ENCODE measurements at places on chromosomes 11 and 22. TPM values are rescaled to one million over a fixed set of nuclear protein-coding genes. Genes with fewer than 3 reads are reported as not detected.

GRCh38 chr11:78641541-78641940, 66.9 kb upstream of the NARS2 start:
- DNase-seq, result no peak

- no peak for DNase-seq
Measured at GRCh38 chr22:43749473-43749872, 62.6 kb downstream of the EFCAB6 start.

GRCh38 chr11:68282141-68282860, 10.5 kb upstream of the C11orf24 start:
- DNase-seq, result peak; percentile 45

GRCh38 chr11:106642331-106642730, 375.9 kb downstream of the GUCY1A2 start:
- no peak for DNase-seq

OR4D5 gene
- total RNA-seq, result not detected

PARVB gene
- total RNA-seq, result 29.3 TPM

Measured in osteoblast (primary cell).